ENCODE measurements at places on chromosomes 3 and 15. TPM values are rescaled to one million over a fixed set of nuclear protein-coding genes. Genes with fewer than 3 reads are reported as not detected.

TMEM108 gene
- total RNA-seq = not detected

DNA sequence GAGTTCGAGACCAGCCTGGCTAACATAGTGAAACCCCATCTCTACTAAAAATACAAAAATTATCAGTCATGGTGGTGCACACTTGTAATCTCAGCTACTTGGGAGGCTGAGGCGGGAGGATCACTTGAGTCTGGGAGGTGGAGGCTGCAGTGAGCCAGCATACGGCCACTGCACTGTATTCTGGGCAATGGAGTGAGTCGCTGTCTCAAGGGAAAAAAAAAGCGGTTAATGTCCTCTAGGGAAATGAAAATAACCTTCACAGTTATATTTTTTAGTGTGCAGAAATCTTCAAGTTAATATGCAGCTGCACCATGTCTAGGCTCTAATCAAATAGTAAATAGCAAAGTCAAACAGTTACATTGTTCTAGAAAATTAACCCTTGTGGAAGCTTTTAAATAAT is 14.8 kb downstream of the CEP19 start:
- DNase-seq = no peak

TEX55 gene
- total RNA-seq = not detected

DNA sequence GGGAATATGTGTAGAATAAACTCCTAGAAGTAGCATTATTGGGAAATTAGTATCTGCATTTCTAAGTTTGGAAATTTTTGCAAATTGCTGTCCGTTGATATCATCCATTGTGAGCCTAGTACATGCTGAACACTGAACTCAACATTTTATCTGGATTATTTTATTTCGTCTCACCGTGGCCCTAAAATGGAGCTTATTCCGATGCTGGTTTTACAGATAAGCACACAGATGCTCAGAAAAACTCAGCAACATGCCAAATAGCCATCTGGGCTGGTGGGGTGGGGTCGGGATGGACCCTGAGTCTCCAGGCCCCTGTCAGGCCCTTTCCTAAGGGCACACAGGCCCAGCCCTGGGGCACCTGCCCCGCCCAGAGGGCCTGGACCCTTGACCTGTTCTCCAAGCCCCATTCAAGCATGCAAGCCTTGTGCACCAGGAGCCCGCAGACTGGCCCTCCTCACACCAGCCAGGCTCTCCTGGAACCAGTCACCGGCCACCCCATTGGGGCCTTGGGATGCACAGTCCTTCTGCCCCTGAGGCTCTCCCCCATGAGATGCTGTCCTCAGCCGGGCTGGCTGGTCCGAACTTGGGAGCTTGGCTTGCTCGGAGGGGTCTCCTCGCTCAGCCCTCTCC is 20.7 kb upstream of the KLF13 start:
- no peak for DNase-seq

- no peak for DNase-seq
Measured at GRCh38 chr15:35437157-35437556, 108.8 kb downstream of the DPH6 start.

Data from fibroblast of the aortic adventitia (primary cell).